ENCODE measurements at places on chromosomes 4 and X.

- no peak for DNase-seq
Measured at GRCh38 chrX:68376373-68376772, 56.9 kb downstream of the OPHN1 start.

GRCh38 chr4:11487868-11488544 lies 59.3 kb upstream of the HS3ST1 start:
- no peak for DNase-seq

DNA sequence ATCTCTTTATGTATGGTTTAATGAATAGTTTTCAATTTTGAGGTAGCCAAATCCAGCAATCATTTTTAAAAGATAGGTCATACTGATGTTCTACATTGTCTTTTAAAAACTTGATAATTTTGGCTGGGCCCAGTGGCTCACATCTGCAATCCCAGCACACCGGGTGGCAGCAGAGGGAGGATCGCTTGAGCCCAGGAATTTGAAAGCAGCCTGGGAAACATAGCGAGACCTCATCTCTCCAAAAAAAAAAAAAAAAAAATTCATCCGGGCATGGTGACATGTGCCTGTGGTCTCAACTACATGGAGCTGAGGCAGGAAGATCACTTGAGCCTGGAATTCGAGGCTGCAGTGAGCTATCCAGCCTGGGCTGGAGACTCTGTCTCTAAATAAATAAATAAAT lies 419.8 kb downstream of the GALNTL6 start:
- no peak for DNase-seq

- no peak for DNase-seq
Measured at GRCh38 chr4:114481856-114482255, 116.8 kb upstream of the UGT8 start.

GRCh38 chr4:165364452-165365080 lies 14.2 kb upstream of the CPE start:
- no peak for DNase-seq

DNA sequence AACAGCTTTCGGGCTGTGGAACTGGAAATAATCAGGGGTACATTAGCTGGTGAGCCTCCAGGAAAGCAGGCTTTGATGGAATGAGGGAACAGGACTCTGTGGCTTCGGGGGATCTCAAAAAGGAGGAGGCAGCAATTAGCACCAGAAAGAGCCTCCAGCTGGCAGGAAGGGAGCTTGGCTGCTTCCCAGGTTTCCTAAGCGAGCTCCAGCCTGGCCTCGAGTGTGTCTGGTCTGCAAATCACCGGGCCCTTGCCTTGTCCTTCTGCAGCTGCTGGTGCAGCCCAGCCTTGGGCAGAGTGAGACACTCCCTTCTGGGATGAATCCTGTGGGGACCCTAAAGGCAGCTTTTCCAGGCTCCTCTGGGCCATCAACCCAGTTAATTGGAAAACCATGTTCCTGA lies 10.7 kb upstream of the PDHA1 start:
- no peak for DNase-seq

DNA sequence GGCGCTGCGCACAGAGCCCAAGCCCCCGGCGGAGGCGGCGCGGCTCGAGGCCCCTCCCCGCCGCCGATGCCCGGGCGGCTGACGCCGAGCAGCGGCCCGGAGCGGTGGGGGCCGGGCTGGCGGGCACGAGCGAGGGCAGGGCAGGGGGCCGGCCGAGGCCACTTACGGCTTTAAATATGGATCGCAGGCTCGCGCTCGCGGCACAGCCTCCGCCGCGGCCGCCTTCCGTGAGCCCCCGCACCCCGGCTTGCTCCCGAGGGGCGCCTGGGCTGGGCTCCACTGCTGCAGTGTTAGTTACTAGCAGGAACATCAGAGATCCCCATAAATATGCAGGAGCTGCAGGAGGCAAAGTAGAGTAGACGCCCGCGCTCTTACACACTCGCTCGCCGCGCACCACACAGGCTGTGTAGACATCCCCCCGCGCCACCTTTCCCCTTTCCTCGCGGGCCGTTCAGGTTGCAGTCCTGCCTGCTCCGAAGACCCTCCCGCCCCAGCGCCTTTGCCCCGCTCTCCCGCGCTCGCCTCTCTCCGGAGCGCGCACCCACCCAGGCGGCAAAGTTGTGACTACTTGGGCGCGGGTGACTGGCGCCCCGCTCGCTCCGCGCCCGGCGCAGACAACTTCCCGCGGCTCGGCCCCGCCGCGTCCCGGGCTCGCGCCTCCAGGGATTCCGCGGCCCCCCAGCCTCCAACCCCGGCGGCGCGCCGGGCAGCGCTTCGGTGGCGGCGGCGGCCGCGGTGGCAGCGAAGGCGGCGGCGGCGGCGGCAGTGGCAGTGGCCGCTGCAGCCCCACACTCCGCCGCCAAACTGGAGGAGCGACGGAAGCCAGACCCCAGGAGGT lies 152.0 kb upstream of the SLC4A4 start:
- DNase-seq = peak; percentile 8

DNA sequence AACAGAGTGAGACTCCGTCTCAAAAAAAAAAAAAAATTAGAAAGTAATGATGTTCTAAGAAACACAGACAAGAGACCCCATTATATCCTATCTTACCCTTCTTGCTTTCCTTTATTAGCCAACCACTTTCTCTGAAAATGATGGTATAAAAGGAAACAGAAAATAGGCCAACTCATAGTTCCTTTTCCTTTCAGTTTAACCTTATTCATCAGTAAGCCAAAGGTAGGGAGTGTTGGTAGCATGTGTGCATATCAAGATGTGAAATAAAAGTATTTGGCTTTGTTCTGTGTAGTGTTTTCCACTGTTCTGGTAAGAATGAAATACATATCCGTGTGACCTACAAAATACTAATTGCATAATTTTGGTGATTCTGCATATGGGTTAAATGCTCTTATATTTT lies 266.6 kb downstream of the ZNF674 start:
- no peak for DNase-seq

GRCh38 chr4:186621959-186622553 lies 66.7 kb upstream of the MTNR1A start:
- no peak for DNase-seq

DNA sequence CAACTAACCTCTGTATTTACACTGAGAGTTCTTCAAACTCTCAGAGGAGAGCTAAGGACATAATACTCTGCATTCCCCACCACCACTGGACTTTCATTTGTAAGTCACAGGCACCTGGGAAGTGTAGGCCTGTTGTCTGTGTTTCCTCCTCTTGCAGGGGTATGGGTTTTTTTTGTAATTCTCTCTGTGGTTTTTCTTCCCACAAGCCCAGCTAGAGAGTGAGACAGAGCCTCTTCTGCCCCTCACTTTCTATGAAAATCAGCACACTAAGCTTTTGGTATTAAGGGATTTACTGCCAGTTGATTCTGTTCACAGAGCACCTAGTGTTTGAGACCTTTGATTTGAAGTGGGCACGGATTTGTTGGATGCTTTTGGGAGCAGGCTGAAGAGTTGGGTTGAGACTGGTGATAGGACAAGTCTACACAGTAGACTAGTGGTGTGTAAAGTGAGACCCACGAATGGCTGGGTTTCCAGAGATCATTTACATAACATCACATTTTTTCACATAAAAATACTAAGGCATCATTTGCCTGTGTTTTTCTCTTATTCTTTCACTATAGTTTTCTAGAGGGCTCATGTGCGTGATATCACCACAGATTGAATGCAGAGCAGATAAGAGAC lies 28.9 kb upstream of the WDR17 start:
- DNase-seq = no peak

- no peak for DNase-seq
Measured at GRCh38 chrX:134653835-134654234, 4.4 kb downstream of the PLAC1 start.

GRCh38 chr4:15563871-15564270 lies 91.3 kb downstream of the FBXL5 start:
- no peak for DNase-seq

DNA sequence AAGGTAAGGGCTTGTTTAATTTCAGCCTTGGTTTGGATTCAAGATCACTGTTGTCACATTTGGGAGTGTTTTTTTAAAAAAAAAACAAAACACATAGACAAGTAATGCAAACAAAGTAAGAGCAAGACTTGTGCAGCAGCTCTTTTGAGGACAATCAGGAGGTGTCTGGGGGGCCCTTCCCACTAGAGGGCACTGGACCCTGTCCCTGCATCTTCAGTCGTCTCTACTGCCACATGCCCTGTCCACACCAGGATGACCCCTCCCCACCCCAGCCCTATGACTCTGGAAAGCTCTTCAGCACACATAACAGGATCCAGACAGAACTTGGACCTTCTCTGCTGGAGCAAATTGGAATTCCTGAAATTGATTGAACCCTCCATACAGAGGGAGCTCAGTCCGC lies 71.0 kb downstream of the USP46 start:
- peak; percentile 16 for DNase-seq

- DNase-seq = no peak
Measured at GRCh38 chr4:126784966-126785580, 847.7 kb upstream of the INTU start.

DNA sequence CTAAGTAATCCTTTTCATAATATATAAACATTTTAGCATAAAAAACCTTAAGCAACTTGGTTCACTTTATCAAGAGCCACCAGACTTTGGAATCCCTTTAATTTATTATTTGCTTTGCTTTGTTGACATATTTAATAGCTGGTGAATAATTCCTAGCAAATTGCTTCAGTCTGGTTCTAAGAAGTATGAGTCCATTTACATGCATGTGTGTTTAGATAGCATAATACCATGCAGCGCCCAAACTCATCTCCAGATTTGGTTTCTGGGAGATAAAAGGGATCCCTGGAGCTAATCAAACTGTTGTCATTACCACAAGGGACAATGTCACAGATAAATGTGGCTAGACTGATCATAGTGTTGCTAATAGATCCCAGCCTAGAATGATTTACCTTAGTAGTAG lies 111.8 kb downstream of the TMEM144 start:
- DNase-seq = no peak

GRCh38 chrX:110428144-110428543 lies 69.5 kb downstream of the RTL9 start:
- no peak for DNase-seq

Data from stimulated activated CD4-positive, alpha-beta T cell treated with anti-CD3 and anti-CD28 coated beads, Interleukin-12 subunit alpha, Interleukin-12 subunit beta, amount 100 ng/mL, for 48 hours (primary cell).